GM23338 (cell line): ENCODE measurements at places on chromosomes 7 and 10. TPM values are rescaled to one million over a fixed set of nuclear protein-coding genes. Genes with fewer than 3 reads are reported as not detected.

DNA sequence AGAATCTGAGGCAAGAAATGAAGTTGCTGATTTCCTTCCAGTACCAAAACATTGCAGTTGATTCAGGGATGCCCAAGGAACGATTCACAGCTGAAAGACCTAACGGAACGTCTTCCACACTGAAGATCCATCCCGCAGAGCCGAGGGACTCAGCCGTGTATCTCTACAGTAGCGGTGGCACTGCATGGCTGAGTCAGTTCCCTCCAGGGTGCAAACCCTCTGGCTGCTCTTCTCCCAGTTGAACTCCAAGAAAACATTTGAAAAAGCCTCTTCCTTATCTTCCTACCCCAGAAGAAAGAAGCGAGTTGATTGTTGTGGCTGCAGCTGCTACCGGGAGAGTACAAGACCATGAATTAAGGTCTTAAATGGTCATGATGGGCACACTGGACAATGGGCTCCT lies 147.1 kb upstream of the PRSS1 start:
- no peak for DNase-seq

The NEUROG3 gene
- polyA plus RNA-seq, result 0.31 TPM in 1 of 2 replicates, not detected in the other

The TRPV5 gene
- not detected in 2 replicates for polyA plus RNA-seq

- DNase-seq, result no peak
These were observed 5.4 kb downstream of the FERD3L start for GRCh38 chr7:19139706-19140327.

- no peak for DNase-seq
These were observed 236.3 kb upstream of the DKK1 start for GRCh38 chr10:52077814-52078213.

GRCh38 chr7:44275146-44275545 lies 50.2 kb downstream of the CAMK2B start:
- DNase-seq, result no peak

The CD36 gene
- polyA plus RNA-seq, result 0.40 and 0.99 TPM in 2 replicates

DNA sequence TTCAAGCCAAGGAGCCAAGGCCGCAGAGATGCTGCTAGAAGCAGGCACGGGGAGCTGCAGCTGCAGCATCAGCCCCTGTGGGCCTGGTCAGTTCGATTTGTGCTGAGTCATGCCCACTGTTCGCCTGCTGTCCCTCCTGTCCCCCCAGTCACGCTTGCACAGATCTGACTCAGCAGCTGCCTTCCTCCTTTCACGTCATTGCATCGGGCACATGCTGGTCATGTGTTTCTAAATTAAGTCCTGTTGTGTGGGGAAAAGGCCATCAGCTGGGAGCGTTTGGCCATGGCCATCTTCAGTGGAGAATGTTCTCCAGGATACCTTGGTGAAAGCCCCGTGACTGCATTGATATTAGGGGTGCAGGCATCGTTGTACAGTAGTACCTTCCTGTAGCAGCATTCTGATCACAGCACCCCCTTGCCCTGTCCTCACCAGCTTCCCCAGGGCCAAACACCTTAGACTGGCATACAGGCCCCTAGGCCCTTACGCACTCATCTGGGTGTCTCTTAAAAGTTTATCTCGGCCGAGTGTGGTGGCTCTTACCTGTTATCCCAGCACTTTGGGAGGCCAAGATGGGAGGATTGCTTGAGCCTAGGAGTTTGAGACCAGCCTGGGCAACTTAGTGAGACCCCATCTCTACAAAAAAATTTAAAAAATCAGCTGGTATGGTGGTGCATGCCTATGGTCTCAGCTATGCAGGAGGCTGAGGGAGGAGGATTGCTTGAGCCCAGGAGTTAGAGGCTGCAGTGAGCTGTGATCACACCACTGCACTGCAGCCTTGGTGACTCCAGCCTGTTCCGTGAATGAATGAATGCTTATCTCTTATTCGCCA lies 23.2 kb downstream of the POR start:
- DNase-seq, result no peak

The ZNF438 gene
- polyA plus RNA-seq, result 0.91 and 1.6 TPM in 2 replicates

The NCOA4 gene
- 24.0 and 24.9 TPM in 2 replicates for polyA plus RNA-seq

The SUGCT gene
- polyA plus RNA-seq, result 4.2 and 5.2 TPM in 2 replicates

DNA sequence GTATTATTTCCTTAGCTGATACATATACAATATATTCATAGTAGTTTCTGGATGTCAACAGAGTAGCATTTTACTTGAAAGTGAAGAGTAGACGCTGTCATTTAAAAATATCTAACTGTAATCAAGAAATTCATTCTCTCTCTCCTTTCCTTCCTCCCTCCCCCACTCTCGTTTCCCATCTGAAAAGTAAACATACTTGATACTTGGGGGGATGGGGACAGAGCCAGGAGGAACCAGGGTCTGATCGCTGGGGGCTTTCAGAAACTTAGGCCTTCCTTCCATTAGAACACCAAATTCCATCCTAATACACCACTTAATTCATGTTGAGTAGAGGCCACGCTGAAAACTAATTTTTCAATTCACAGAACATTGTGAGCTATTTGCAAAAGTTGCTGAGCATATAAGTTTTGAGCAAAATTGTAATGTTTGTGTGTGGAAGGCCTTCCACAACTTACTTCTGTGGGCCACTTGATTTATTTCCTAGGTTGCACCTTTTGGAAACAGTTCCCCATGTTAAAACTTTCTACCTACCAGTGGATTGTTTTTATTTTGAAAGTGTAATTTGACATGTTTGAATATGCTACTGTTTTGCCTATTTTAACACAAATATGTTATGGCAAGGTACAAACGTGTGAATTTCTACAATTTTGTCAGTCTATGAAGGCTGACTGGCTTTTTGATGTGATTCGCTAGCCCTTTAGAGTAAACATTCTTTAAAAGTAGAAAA lies 35.2 kb downstream of the CNPY1 start:
- DNase-seq, result peak; percentile 67

DNA sequence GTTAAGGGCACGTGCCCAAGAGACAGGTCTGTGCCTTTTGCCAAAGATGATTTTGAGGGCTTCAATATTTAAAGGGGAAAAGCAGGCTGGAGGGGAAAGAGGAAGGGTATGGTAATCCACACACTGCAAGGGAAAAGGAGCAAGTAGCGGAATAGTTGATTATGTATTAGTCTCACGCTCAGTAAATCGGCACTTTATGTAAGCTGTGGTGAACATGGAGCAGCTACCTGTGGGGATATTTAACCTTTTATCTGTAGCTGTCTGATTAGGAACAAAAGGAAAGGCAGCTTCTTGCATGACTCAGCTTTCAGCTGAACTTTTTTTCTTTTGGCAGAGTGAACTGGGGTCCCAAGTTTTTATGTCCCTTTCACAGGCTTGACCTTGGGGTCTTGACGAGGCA lies 123.4 kb downstream of the COL13A1 start:
- no peak for DNase-seq

GRCh38 chr7:134450294-134451000 lies 8.5 kb downstream of the AKR1B1 start:
- no peak for DNase-seq

The GNGT1 gene
- 0.87 and 1.6 TPM in 2 replicates for polyA plus RNA-seq

The PTPRE gene
- polyA plus RNA-seq, result 0.34 and 3.0 TPM in 2 replicates

DNA sequence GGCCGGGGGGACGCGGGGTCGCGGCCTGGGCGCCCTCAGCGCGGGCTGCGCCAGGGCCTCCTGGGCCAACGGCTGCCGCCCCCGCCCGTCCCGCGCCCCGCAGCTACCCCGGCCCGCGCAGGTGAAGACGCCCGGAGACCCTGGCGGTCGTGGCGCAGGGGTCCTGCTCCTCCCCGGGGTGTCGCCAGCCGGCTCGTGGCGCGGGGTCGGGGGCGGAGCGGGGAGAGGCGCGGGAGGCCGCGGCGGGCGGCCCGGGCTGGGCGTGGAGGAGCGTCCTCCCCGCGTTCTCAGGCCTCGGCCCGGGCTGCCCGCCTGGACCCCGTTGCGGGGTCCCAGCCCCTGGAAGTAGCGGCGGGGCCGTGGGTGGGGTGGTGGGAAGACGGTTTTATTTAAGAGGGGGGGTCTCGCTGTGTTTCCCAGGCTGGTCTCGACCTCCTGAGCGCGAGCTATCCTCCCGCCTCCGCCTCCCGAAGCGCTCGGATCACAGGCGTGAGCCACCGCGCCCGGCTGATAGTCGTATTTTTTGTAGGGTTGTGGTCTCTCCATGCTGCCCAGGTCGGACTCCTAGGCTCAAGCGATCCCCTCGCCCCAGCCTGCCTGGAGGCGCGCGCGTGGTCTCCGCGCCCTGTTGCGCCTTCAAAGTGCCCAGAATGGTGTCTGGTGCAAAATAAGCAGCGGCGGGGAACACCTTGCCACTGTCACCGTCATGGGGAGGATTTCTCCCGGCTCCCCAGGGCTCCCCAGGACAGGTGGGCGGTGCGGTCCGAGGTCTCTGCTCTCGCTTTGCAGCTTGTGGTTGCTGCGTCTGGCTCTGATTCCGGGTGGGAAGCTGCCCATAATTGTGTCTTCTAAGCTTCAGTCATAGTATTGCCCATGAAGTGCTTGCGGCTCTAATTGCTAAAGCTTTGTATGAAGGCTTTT lies 15.3 kb upstream of the SUN1 start:
- peak; percentile 49 for DNase-seq

DNA sequence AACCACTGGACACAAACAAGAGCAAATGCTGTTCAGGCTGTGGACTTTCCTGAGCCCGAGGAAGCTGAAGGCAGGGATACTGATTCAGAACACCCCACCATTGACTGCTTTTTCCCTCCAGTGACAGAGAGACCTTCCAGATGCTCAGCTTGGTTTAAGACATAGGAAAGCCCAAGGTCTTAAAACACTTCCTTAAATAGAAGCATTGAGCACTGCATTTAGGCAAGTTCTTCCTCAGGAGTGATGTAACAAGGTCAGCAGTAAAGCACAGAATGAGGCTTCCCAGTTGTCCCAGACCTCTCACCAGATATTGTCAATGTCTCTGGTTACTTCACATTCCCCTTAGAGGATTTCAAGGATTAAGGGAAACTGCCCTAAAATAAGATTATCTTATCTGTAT lies 19.6 kb upstream of the CDCA7L start:
- no peak for DNase-seq

- no peak for DNase-seq
These were observed 61.2 kb upstream of the LBX1 start for GRCh38 chr10:101290431-101290830.

DNA sequence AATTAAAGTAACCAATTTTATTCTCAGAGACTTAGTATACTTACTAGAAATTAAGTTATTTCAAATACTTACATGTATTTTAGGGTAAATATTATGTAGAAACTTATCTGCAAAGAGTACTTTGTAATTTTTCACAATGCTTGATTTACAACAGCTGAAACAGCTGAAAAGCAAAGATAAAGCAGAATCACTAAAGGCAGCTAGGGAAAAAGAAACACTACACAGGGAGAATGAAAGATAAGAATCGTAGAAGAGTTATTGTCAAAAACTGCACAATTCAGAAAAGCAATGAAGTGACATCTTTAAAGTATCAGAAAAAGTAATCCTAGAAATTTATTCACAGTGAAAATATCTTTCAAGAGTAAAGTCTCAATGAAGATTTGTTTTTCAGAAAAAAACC lies 69.7 kb upstream of the ZNF804B start:
- no peak for DNase-seq

DNA sequence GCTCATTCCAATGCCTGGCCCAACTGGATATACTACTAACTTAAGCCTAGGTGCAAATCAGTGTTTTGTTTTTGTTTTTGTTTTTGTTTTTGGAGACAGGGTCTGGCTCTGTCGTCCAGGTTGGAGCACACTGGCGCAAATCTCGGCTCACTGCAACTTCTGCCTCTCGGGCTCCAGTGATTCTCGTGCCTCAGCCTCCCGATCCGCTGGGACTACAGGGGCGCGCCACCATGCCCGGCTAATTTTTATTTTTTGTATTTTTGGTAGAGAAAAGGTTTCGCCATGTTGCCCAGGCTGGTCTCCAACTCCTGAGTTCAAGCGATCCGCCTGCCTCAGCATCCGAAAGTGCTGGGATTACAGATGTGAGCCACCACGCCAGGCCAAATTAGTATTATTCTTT lies 1.6 kb downstream of the PPP3CB start:
- DNase-seq, result no peak

The NPTX2 gene
- polyA plus RNA-seq, result 8.1 and 8.2 TPM in 2 replicates

GRCh38 chr7:157020514-157021070 lies 10.1 kb upstream of the MNX1 start:
- peak; percentile 56 for DNase-seq

The ZP3 gene
- 9.6 and 15.2 TPM in 2 replicates for polyA plus RNA-seq

DNA sequence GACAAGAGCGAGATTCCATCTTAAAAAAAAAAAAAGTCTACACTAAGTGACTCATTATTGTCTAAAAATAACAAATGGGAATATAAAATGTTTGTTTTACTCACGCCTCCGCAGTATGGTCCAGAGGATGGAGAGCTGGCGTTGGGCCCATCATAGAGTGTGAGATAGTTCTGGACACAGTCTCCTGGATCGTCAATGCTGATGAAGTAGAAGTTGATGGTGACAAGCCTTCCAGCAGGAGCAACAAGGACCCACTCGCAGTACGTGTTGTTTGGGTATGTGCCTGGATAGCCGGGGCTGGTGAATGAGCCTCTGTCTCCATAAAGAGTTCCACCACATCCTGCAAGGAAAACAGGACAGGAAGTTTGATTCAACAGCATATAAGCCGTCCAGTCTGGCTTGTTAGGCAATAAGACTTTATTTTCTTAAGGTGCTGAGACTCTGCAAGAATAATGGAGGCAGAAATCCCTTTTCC lies 11.5 kb upstream of the RSU1 start:
- no peak for DNase-seq

GRCh38 chr10:11396311-11396955 lies 215.0 kb downstream of the USP6NL start:
- no peak for DNase-seq
